K562 (cell line): ENCODE measurements at places on chromosomes 16 and 17.
A peak's percentile ranks its signal among the peaks of the same experiment; 100 is the strongest.

GRCh38 chr17:64765191-64765889 is 103.2 kb upstream of the SMURF2 start:
- DNase-seq, result no peak

DNA sequence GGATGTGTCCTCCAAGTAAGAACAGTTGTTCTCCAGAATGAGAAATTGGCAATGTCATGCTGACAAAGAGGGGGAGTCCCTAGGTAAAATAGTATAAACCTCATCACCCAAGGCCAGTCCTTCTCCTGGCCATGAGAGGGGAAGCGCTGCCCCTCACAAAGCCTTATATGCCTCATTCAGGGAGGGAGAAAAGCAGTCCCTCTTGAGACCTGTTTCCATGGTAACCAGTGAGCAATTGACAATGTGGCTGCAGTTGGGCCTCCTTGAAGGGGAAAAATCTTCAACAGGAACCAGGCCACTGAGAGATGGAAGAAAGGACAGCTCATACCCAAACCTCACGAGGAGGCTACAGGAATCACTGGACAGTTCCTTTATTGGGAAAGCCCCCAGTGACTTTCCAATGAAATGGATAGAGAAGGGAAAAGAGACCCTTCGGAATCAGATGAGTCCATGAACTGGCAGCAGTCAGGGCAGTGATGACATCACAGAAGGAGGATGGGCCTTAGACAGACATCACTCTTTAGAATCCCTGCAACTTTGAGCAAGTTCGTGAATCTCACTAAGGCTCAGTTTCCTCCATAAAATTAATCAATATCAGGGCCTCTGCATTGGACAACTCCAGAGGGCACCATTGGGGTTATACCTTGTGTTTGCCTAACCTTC is 275.7 kb downstream of the TOX3 start:
- DNase-seq, result no peak

DNA sequence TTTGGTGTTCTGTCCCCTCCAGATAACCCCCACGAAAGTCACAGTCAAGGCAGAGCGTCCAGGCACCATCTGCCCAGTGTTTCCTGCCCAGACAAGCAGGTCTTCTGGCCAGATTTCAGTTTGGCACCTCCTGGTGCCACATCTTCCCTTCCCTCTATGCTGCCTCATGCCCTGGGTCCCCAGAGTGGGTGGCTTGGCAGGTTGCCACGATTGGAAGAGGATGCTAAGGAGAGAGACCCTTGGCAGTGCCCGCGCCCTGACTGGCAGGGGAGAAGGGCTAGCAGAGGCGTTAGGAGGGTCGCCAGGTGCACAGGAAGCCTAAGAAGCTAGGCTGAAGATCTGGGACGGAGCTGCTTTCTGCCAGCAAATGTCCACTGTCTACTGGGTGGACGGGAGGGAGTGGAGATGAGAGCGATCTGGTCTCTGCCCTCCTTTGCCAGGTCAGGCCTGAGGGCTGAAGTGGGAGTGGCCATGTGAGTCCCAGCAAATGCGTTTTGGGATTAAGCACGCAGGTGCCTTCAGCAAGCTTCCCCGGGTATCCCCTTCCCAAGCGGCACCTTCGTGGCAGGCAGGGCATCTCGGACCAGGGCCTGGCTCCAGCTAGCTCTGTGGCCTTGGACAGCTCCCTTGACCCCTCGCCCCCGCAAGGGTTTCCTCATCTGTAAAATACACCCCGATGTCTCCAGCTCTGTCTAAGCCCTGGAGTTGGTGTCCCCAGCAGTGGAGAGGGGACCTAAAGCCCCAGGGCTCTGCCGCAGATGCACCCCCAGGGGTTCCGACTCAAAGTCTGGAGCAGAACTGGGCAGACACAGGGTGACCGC is 13.4 kb upstream of the CD300A start:
- DNase-seq, result no peak

DNA sequence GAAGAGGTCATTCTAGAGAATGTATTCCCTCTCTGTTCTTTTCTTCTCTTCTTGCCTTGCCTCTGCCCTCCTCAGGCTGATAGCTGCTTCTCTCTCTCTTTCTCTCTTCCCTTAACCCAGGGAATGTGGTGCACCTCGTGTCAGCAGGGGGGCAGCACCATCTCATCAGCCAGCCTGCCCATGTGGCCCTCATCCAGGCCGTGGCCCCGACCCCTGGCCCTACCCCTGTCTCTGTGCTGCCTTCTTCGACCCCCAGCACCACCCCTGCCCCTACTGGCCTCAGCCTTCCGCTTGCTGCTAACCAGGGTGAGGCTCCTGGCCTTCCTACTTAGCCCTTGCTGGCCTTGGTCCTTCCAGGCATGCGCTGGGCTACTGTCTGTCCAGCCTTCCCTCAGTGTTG is 23.5 kb downstream of the SRCAP start:
- peak; percentile 18 for DNase-seq

GRCh38 chr16:75002474-75002873 is 3.6 kb downstream of the ZNRF1 start:
- DNase-seq, result no peak

- DNase-seq, result no peak
Observed at GRCh38 chr17:66441101-66441661, 138.8 kb downstream of the PRKCA start.

DNA sequence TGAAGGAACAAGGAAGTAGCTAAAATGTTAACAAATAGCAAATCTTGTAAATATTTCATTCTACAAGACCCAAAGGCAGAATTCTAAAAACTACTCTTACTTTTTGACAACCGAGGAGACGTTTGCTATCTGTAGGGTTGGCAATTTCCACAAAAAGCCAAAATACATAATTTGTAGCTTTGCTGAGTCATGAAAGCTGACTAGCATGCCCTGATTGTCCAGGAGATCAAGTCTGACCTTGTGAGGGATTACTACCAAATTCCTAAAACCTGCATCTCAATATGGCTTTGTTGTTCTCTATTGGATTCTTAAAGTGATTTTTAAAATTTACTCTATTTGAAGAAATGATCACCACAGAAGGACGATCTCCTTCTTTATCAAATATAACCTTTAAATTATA is 10.8 kb downstream of the DNAJA2 start:
- no peak for DNase-seq

- peak; percentile 37 for DNase-seq
Observed at GRCh38 chr17:58120195-58120822, 27.9 kb upstream of the OR4D1 start.

DNA sequence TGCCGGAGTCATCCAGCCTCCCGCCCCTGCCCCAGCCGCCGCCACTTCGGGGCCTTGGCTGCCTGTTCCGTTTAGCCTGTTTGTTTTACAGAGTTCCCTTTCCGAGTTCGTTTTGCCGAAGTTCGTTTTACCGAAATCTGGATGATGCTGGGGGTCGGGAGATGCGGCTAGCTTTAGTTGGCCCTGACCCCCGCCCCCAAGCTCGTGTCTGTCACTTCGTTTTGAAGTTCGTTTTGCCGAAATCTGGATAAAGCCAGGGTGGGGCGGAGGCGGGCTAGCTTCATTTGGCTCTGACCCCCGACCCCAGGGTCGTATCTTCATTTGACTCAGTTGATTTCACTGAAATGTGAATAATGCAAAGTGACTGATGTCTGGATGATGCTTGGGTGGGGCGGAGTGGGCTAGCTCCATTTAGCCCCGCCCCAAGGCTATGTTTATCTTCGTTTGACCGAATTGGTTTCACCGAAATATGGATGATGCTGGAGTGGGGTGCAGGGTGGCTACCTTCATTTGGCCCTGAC is 591 bp downstream of the PSMD7 start:
- DNase-seq, result peak; percentile 27

GRCh38 chr16:49464877-49465504 is 91.4 kb downstream of the C16orf78 start:
- DNase-seq, result peak; percentile 34

DNA sequence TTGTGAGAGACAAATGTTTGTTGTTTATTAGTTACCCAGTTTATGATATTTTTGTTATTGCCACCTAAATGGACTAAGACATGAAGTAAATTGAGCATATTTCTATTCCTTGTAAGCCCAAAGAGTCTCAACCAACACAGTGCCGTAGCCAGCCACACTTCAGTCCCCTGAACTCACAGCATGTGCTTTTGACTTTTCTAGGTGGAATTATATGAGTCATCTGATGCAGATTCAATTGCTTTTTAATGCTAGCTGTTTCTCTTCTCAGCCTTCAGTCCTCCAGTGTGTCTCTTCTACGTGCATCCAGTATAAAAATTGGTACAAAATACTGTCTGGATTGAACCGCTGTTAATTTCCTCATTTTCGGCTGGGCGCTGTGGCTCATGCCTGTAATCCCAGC is 39.0 kb downstream of the IQCK start:
- no peak for DNase-seq

DNA sequence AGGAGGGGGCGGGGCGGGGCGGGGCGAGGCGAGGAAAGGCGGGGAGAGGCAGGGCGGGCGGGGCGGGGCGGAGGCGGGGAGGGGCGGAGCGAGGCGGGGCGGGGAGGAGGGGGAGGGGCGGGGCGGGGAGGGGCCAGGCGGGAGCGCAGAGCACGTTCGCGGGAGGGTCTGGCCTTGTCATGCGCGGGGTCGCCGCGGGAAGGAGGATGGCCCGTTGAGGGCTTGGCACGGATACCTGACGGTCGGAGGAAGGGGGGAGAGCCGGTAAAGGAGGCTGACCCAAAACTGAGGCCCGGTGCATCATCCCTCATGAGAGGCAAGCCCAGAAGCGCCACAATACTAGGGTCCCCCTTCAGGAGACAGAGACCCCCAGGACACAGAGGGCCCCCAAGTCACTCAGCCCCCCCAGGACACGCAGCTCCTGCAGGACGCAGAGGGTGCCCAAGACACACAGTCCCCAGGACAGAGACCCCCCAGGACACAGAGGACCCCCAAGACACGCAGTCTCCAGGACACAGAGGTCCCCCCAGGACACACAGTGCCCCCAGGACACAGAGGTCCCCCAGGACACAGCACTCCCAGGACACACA is 593 bp upstream of the WDR45B start:
- DNase-seq, result peak; percentile 48

GRCh38 chr17:43900183-43900857 is 7.0 kb downstream of the MPP2 start:
- peak; percentile 99 for DNase-seq

GRCh38 chr17:31472137-31472536 is 80.7 kb downstream of the RAB11FIP4 start:
- DNase-seq, result no peak
